Activated T-cell treated with anti-CD3 and anti-CD28 coated beads for 1 hour (primary cell): ENCODE measurements at places on chromosomes 1 and 21.

GRCh38 chr1:174023440-174023839, 1.3 kb upstream of the RC3H1 start:
- no peak for DNase-seq

- DNase-seq: no peak
Measured at GRCh38 chr1:234684856-234685255, 74.9 kb upstream of the IRF2BP2 start.

- DNase-seq: no peak
Measured at GRCh38 chr1:204087893-204088528, 15.1 kb downstream of the SOX13 start.

DNA sequence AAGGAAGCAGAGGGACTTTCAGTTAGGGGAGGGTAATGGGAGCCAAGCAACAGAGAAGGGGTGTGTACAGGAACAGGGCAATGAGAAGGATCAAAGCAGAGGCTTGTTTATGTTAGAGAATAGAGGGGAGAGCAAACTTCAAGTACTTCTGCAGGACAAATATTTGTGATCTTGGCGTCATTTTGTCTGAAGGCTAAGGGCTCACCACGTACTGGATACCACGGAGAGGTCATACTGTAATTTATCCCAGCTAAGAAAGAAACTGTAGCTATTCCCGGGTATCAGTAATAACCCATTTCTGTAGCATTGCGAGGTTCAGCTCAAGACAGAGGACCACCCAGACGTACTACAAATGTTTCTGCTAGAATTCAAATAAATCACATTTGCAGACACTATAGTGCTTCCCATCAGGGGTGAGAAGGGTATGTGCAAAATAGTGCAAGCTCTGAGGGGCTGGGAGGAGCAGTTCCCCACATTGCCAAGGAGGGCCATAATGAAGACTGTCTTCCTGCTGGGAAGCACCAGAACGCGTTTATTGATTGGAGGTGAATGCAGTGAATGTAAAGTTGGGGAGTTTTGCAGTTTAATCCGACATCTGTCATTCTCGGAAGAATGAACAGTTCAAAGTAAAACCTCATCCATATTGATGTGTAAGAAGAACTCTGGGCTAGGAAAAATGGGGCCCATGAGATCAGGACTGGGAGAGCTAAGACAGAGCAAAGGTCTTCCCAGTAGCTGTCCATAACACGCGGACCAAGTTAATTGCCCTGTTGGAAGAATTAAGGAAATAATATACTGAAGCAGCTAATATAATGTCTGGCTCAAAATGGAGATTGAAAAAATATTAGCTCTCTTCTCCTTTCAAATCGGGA, 136.9 kb downstream of the RWDD3 start:
- no peak for DNase-seq

GRCh38 chr1:174788981-174789380, 210.8 kb upstream of the CACYBP start:
- no peak for DNase-seq

- no peak for DNase-seq
Measured at GRCh38 chr1:18073066-18073642, 34.4 kb upstream of the IGSF21 start.

- no peak for DNase-seq
Measured at GRCh38 chr1:209810783-209811182, 4.8 kb upstream of the IRF6 start.
